ENCODE measurements at places on chromosomes 13 and 19.
A peak's percentile ranks its signal among the peaks of the same experiment; 100 is the strongest.

DNA sequence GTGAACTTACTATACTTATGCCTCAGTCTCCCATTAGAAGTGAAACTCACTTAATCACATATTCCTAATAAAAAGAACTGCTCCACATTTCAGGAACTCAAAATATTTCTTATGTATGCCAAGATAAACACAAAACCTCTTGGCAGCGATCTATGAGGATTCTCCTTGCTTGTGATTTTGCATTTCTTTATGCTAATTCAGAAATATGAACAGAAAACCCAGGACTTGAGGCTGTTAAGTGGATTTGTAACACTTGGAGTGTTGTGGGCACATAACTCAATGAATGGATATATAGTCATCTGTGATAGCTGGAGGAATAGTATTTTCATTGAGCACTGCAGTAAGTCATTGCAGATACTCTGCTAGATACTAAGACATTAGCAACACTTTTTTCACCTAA, 5.6 kb upstream of the KATNAL1 start:
- no peak for DNase-seq

DNA sequence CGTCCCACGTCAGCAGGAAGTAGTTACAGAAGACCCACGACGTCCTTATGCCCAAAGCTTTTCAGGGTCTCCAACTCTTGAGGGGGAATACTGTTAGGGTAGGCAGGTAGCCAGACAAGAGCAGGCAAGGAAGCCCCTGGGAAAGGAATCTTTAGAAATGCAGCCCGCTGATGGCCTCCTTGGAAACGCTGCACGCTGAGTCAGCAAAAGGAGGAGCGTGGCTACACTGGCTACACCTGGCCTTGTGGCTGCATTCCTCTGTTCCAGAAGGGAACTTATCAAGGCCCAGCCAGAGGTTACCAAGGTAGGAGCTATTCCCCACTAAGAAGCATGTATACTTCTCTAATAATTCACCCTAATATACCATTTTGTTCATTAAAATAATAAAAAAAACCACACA, 2.0 kb downstream of the ERVV-1 start:
- DNase-seq: no peak

GRCh38 chr13:98539666-98540065, 37.2 kb downstream of the STK24 start:
- no peak for DNase-seq

GRCh38 chr19:33358408-33358807, 15.1 kb upstream of the CEBPG start:
- no peak for DNase-seq

- DNase-seq: no peak
Observed at GRCh38 chr19:15112385-15112784, 5.2 kb downstream of the SYDE1 start.

DNA sequence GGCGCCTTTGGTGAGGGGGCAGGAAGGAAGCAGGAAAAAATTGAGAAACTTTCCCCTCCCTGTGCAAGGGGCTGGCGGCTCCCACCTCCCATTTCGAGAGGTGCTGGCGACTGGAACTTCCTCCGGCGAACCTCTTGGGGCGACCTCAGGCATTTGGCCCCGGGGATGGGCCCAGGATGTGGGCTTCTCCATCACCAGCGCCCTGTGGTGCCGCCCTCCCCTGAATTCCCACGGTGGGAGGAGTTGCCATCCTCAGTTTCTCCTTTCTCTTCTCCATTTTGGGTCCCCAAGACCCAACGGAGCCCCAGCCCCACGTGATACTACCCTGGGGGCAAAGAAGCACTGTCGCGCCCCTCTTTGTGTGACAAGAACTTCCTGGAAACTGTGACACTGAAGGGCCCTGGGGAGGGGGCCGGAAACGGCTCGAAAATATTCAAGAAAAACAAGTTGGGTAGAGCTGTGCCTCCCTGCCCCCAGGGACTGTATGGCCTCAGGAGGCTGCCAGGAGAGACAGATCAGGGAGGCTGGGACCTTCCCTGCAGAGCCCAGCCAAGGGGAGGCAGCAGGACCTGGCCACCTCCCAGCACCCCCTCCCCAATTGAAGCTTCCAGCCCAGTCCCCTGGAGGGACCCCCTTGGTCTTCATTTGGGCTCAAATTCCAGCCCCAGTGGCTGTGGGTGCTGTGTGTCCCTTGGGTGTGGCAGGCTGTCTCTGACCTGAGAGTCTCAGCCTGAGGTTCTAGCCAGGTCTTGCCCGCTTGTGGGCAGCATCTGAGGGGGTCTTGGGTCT, 16.2 kb upstream of the AP1M2 start:
- DNase-seq: peak; percentile 66

GRCh38 chr19:30423481-30423880, 51.3 kb downstream of the ZNF536 start:
- DNase-seq: no peak

- no peak for DNase-seq
Observed at GRCh38 chr13:43647471-43647870, 139.3 kb downstream of the ENOX1 start.

- DNase-seq: no peak
Observed at GRCh38 chr19:41844601-41845000, at the start of gene LYPD4. TSS of gene LYPD4 (minus strand) at chr19:41844683. CDS start at chr19:41839285, 5,398 bp downstream.

DNA sequence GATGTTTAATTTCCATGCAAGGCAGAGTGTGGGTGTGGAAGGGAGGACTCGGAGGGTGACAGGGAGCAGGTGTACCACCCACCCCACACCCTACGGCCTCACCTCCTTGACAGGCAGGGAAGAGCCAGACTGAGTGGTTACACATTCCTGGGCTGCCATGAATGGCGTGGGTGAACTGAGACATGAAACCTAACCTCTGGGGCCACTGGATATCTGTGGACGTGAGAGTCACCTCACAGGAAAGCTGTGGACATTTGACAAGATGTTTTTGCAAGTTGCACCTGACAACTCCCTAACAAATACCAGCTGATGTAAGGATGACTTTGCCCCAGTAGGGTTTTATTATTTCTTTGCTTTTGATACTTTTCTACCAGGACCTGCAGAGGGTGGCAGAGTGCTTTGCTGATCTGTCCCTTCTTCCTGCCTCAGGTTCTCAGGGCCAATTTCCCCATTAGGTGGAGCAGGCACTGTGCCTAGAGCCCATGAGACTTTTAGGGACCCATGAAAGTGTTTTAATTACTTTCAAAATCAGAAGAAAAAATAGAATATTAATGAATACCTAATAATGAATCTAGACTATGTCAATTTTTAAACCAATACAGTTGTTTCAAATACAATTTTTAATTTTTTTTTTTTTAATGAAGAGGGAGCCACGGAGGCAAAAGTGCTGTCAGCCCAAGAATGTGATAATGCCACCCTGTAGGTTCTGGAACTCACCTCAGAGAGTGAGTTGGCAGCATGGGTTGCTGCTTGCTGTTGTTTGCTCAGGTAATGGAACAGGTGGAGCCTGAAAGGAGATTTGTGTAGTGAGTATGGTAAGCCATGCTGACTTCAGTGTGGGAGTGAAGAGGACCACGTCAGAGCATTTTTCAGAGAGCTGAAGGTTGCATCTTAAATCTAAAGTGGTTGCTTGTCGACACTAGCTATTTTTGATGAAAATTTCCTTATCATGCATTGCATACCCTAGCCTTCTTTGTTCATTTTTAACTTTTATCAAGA, 58.0 kb upstream of the CYSLTR2 start:
- peak; percentile 64 for DNase-seq

DNA sequence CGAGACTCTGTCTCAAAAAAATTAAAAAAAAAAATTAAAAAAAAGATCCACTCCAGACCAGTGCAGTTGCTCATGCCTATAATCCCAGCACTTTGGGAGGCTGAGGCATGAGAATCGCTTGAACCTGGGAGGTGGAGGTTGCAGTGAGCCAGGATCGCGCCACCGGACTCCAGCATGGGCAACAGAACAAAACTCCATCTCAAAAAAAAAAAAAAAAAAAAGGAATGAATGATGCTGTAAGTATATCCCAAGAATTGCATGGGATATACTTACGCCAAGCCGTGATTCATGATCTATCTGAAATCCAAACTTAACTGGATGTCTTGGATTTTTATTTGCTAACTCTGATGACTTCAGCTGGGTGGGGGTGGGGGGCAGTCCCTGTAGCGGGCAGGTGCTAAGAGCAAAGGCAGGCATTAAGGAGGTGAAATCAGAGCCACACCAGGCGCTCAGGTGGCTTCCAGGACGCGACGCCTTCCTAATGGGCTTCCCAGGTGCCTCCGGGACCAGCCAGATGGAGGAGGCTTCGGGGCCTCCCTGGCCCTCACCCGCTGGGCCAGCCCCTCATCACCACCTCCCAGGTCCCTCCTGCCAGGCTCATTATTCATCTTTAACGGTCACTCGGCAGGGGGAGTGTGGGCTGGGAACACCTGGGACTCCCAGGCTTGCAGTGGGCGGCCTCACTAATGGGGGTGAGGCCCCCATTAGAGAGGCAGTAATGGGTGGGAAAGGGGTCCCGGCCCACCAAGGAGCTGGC, 11.4 kb upstream of the FUT5 start:
- DNase-seq: no peak

DNA sequence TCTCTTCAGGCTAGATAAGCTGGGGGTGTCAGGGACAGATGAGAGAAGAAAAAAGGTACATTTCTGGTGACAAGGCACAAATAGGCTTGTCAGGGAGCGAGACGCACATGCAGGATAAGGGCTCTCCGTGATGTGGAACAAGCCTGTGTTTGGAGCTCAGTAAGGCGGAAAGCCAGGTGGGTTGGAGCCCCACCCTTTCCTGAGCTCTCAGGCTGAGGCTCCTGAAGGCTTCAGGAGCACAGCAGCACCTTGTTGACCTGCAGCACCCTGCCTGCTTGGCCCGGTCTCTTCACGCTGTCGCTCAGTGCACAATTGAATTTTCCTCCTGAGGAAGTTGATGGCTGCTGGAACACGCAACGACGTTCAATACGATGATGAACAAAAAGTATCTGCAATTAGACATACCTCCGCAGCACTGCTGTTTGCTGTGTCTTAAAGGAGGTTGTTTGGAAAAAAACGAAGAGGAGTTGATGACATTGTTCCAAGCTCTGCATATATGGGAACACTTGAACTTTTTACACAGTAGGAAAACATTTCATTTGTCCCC, 29.3 kb downstream of the SERP2 start:
- DNase-seq: peak; percentile 40

- no peak for DNase-seq
Observed at GRCh38 chr19:633786-634639, 676 bp upstream of the POLRMT start.

GRCh38 chr19:2699413-2700140, 2.9 kb downstream of the GNG7 start:
- no peak for DNase-seq

DNA sequence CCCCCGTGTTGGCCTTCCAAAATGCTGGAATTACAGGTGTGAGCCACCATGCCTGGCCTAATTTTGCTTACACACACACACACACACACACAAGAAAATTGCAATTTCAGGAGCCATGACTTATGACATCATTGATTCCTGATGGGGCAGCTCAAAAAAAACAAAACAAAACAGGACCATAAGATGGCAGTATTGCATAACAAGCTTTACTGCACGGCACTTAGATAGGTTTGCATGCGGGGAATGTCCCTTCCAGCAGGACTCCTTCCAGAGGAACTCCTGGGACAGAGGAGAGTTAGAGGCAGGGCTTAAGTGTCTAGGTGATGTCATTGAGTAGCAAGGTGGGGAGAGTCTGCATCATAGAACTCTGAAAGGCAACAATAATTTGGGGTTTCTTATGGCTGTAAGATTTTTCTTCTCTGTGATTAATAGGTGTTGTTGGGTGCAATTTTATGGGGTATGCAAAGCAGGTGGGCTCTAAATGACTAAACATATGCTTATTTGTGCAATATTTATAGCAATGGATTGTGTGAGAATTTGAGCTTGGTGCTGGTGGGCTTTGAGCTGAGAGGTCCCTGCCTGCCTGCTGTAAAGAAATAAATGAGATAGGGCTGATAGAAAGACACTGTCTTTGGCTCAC, 9.0 kb upstream of the ACSBG2 start:
- DNase-seq: no peak

GRCh38 chr19:57566396-57567265, 7.0 kb upstream of the ZNF550 start:
- DNase-seq: no peak

GRCh38 chr19:12953799-12954611, 3.0 kb downstream of the GADD45GIP1 start:
- DNase-seq: no peak

DNA sequence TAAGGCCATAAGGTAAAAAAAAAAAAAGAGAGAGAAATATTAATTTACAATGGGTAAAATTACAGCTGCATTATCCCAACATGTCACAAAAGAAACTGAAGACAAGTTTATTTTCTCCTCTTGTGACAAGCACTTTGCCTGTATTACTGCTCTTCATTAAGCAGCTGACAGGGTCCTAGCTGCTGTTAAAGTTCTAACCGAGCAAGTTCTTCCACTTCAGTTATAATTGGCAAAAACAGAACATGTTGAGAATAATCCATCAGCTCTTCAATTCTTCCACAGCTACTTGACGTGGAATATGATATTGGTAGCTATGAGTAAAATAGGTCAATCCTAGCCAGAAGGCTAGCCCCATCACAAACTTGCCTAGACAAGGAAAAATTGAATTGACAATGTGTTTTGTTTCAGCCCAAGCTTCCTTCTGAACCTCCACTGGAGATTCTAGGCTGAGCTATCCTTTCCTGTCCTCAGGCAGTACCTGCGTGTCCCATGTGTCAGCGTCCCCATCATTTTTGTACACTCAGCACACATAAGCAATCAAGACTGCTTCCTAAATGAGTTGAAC, 32.2 kb upstream of the DOCK9 start:
- no peak for DNase-seq

GRCh38 chr19:13797870-13798269, 2.6 kb downstream of the ZSWIM4 start:
- no peak for DNase-seq

GRCh38 chr19:32268381-32268780, 77.0 kb upstream of the ZNF507 start:
- DNase-seq: no peak

DNA sequence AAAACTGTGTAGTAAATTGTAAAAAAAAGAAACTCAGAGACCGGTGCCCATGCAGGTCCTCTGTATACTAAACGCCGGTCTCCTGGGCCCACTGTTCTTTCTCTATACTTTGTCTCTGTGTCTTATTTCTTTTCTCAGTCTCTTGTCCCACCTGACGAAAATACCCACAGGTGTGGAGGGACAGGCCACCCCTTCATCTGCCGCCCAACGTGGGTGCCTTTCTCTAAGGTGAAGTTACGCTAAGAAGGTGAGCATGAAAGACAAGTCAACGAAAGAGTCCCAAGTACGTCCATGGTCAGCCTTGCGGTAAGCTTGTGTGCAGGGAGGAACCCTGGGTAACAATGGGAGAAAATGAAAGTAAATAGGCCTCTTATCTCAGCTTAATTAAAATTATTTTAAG, 48.0 kb upstream of the WASF3 start:
- no peak for DNase-seq

DNA sequence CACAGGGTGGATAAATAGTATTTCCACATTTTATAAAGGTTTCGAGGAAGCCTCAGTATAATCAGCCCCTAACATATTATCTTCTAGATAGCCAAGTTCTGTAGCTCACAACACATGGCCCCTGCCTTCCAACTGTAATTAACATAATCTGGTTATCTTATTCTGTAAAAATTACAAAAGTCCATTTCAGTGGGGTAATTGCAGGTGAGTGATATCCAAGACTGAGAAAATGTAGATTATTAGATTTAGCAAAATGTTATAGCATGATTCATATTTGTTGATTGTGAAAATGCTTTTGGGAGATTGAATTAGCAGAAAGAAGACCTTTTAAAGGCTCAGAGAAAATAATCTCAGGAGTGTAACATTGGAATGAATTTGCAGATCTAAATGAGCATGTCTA, 168.3 kb upstream of the GPC6 start:
- DNase-seq: no peak

Measured in transverse colon (tissue), 4 donors.